ENCODE measurements at places on chromosomes 3 and 15. TPM values are rescaled to one million over a fixed set of nuclear protein-coding genes. Genes with fewer than 3 reads are reported as not detected.

Gene APBA2
- total RNA-seq: 13.9 TPM

Gene CD86
- not detected for total RNA-seq

Gene TGM5
- not detected for total RNA-seq

Gene SCAANT1
- 4.7 TPM for total RNA-seq

Gene CDCP1
- total RNA-seq: 0.54 TPM

Gene FAM227B
- 4.5 TPM for total RNA-seq

Gene DZIP1L
- total RNA-seq: not detected

Gene SPINK8
- not detected for total RNA-seq

Gene PAQR9
- not detected for total RNA-seq

Gene UROC1
- total RNA-seq: not detected

Gene RTP1
- total RNA-seq: not detected

Gene ESYT3
- total RNA-seq: not detected

Gene FBXO40
- not detected for total RNA-seq

Gene SLC6A11
- not detected for total RNA-seq

Gene GREM1
- total RNA-seq: not detected

Gene SMAD3
- 76.6 TPM for total RNA-seq

Gene CADM2
- total RNA-seq: not detected

Gene SLC28A1
- not detected for total RNA-seq

Gene EFCAB12
- 2.2 TPM for total RNA-seq

Gene XPC
- 75.5 TPM for total RNA-seq

Gene EIF5A2
- total RNA-seq: 12.8 TPM

Gene RETNLB
- not detected for total RNA-seq

Gene SKOR1
- 2.5 TPM for total RNA-seq

Gene MELTF
- total RNA-seq: 1.4 TPM

Gene CCR2
- total RNA-seq: 9.5 TPM

Gene UNC13C
- total RNA-seq: not detected

Gene TUSC7
- total RNA-seq: not detected

Gene DAZL
- total RNA-seq: not detected

Gene ASB14
- not detected for total RNA-seq

Gene DUOX1
- total RNA-seq: not detected

Gene SOX2
- not detected for total RNA-seq

Gene CDHR4
- 0.32 TPM for total RNA-seq

Gene FSD2
- not detected for total RNA-seq

Gene THAP10
- total RNA-seq: not detected

Gene GP9
- 3.7 TPM for total RNA-seq

Gene LDHAL6B
- total RNA-seq: not detected

Gene POPDC2
- total RNA-seq: 5.5 TPM

Gene TFG
- total RNA-seq: 56.3 TPM

Gene RAD51
- 5.5 TPM for total RNA-seq

Gene SLC24A5
- not detected for total RNA-seq

Gene PRSS50
- total RNA-seq: not detected

Gene SI
- total RNA-seq: not detected

Gene CIDEC
- not detected for total RNA-seq

Gene PEX5L
- total RNA-seq: not detected

Gene HES1
- total RNA-seq: 10.5 TPM

Gene RTP4
- 4.6 TPM for total RNA-seq

Gene HIGD2B
- not detected for total RNA-seq

Gene STRC
- total RNA-seq: 1.5 TPM

Gene MNS1
- not detected for total RNA-seq

Gene SYNPR
- not detected for total RNA-seq

Gene CLASP2
- 65.9 TPM for total RNA-seq

Gene TF
- 0.52 TPM for total RNA-seq

Gene LRRFIP2
- total RNA-seq: 78.5 TPM

Gene WDR93
- not detected for total RNA-seq

Measured in CD4-positive, CD25-positive, alpha-beta regulatory T cell (primary cell).